ENCODE measurements at places on chromosomes 1 and 21.
A peak's percentile ranks its signal among the peaks of the same experiment; 100 is the strongest.

GRCh38 chr1:234856845-234857245, 246.9 kb upstream of the IRF2BP2 start:
- no peak for DNase-seq

DNA sequence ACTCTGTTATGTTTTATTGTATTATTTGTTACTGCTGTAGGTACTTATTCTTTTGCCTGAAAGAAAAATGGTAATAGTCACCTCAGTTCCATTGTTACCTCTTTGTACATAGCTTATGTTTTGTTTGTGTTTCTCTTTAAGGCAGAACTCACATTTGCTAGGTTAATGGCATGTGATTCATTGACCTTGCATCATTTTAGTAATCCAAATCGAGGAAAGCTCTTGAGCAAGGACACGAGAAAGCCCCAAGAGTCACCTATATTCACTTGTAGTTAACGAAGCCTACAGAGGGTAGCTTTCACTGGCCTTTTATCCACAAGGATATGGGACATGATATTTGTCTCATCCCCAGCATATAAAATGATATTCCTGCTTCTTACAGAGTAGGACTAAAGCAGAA, 1765.2 kb downstream of the NCAM2 start:
- DNase-seq = no peak

DNA sequence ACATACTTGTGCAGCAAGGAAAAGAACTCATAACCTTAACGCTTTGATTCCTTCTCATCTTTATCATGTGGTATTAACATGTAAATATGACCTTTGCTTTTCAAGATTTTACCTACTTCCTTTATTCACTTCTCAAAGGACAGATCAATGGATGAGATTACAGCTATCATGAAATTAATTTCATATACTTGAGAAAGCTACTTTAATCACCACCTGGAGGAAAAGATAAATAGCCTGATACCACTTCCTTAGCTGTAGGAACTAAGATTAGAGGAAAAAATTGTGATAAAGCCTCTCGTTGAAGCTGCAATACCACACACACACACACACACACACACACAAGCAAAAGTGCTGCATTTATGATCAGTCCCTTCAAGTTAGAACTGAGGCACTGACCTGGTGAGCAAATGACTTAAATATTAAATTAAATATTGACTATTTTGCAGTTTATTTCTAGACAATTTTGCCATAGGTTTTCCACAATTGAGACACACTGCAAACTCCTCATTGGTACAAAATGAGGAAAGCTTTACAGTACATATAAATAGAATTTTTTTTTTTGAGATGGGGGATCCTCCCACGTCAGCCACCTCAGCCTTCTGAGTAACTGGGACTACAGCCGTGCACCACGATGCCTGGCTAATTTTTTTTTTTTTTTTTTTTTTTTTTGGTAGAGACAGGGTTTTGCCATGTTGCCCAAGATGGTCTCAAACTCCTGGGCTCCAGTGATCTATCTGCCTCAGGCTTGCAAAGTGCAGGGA, 27.2 kb upstream of the DMRTB1 start:
- no peak for DNase-seq

DNA sequence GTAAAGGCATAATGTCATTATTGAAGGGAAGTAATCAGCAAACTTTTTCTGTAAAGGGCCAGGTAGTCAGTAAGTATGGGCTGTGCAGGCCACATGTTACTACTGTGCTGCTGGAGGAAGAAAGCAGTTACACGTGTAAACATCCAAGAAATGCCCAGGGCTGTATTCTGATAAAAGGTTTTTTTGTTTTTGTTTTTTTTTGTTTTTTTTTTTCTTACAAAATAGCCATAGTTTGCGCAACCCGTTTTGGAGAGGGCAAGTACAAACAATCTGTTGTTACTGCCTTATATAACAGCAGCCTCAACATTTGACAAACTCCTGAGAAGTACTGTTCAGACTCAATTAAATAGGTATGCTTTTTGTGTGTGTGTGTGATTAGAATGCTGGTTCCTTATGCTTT, 26.7 kb upstream of the MTMR11 start:
- no peak for DNase-seq

DNA sequence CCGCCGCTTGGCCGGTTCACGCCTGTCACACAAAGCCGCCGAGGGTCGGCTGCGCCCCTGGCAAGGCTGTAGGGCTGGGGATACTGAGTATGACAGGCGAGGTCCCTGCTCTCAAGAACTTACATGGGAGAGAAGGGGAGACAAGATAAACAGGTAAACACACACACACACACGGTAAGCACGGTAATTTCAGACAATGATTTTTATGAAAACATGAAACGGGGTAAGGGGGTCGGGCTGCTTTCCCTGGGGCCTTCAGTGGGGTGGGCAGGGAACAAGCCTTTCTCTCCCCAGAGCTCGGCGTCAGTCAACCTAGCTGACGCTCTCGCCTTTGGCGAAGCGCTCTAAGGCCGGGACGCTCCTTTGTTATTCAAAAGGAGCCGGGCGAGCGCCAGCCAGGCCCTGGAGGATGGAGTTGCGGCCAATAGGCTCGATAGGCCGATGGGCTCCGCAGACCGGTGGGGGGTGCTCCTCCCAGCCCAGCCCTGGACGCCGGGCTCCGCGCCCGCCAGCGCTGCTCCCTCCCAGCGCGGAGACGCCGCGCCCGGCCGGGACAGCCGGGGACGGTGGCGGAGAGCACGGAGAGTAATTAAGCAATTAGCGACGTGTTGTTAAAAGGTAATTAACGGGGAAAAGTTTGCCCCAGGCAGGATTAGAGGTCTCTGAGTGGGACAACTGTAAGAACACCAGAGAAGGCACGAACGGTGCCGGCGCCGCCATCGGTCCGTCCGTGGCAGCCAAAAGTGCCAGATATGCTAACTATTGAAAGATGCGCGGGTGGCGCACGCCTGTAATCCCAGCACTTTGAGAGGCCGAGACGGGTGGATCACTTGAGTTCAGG, 950 bp upstream of the INKA2 start:
- DNase-seq = no peak

DNA sequence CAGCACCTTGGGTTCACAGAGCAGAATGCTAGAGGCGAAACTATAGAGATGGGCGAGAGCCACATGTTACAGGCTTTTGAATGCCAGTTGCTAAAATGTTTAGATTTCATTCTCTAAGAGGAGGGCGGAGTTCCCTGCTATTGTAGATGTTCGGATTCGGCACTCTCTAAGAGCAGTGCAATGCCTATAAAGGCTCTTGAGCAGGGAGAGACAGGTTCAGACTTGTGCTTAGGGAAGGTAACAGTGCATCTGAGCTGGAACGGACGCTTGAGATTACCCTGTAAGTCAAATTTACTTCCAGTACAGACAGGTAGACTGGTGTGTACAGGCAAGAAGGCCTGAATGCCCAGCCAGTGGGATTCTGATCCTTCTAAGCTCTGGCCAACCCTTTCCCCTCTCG, 15.3 kb downstream of the LURAP1 start:
- no peak for DNase-seq

DNA sequence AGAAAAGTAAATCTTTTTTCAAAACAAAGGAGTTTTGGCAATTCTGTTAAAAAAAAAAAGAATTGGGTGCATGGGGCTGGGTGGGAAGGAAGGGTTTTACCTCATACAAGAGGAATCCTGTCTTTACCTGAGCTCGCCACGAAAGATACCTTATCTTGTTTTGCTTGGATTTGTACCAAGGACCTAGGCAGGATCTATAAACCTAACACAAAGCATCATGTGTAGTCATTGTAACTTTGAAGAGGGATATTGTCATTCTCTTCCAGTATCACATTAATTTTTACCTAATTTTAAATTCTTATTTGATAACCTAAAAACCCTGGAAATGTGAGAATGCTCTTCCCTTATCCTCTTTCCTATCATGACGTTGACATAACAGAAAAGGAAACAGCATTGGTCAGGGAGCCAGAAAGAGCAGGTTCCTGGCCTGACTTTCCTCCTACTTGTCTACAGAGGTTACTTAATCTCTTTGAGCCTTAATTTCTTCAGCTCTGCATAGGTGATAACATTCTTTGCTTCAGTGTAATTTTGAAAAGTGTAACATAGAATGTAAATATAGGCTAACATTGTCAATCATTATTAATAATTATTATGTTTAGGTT, 4.0 kb upstream of the LAMC1 start:
- DNase-seq = no peak

GRCh38 chr1:178684111-178684510, 40.9 kb upstream of the RALGPS2 start:
- DNase-seq = no peak

DNA sequence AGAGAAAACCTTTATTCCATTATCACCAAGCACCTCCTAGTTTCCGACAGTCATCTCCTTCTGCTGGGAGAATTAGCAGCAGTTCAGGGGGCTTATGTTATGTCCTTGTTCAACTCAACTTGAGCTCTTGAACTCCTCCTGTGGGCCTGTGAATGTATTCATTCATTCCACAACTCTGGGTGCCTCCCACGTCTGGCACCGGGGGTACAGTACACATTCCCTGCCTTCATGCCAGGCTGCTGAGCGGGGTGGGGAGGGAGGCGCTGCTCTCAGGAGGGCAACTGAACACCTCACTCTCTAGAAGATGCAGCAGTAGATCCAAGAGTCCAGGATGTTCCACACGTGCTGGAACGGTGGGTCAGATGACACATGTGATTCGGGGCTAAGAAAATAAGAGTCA, 4.3 kb upstream of the MX2 start:
- DNase-seq = no peak

DNA sequence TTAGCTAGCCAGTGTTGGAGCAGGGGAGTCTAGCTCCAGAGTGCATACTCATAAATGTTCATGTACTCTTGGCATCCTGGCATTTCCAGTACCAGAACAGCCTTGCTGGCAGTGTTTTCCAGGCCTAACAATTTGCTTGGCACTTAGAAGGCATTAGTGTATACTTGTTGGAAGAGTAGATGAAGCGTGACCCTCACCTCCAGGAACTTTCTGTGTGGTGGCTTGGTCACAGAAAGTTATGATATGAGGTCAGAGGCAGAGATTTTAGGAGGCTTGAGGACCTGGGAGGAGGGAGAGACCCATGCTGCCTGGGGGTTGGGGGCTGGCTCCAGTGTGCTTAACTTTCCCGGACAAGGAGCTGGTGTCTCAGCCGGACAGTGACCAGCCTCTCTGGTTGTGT, 52.7 kb upstream of the GCLM start:
- no peak for DNase-seq

GRCh38 chr1:44721485-44722361, 9.2 kb downstream of the RNU5D-1 start:
- DNase-seq = peak; percentile 73

GRCh38 chr1:211155040-211155439, 21.1 kb upstream of the KCNH1 start:
- no peak for DNase-seq

DNA sequence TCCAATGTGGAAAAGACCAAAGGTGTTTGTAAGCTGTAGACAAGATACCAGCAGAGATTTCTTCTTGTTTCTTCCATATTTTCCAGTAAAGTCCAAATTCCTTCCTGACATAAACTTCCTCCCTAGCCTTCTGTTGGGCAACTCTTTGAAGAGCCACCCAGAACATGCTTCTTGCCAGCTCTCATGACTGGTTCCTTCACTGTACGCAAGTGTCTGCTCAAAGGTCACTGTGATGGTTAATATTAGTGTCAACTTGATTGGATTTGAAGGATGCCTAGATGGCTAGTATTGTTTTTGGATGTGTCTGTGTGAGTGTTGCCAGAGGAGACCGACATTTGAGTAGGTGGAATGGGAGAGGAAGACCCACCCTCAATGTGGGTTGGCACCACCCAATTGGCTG, 416.6 kb upstream of the RUNX1 start:
- DNase-seq = no peak

GRCh38 chr1:55558515-55558914, 343.4 kb upstream of the USP24 start:
- DNase-seq = no peak

DNA sequence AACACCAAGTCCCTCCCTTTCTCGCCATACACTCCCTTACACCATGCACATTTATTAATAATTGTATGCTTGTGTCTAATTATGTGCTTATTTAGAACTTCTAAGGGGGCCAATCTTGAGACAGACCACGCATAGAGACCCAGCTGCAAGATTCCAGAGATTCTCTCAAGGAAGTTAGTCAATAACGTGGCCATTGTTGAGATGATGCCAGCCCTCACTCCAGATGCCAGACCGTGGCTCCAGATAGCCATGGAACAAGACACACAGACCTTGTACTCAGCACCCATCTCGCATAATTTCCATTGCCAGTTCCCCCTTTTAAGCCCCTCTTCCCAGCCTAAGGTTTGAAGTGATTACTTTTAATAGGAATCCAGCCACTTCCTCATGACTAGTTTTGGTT, 62.4 kb downstream of the DIRAS3 start:
- DNase-seq = no peak

GRCh38 chr1:172343240-172344160, 77.0 kb upstream of the C1orf105 start:
- no peak for DNase-seq

GRCh38 chr1:5811419-5811818, 180.8 kb downstream of the NPHP4 start:
- no peak for DNase-seq

DNA sequence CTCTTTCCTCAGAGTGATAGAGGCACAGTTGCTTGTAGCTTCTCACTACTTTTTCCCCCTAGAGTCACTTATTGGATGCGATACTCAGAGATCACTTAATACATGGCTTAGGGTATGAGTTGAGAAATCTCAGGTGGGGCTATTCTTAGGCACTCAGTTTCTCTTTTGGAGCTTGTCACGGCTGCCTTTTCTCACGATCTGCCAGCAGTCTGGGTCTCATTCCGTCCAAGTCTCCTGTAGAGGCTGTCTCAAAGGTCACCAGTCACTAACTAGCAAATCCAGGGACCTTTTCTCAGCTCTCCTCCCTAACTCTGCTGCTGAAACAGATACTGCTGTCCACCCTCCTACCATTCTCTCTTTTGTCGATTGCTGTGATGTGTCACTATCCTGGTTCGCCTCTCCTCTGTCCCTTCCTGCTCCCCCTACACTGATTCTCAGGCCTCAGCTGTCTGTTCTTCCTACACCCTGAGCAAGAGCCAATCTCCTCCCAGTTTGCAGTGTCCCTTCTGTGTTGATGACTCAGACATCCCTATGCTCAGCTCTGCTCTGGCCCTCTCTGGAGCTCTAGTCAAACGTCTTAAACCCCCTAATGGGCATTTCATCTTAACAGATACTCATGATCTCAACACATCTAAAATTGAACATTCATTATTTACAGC, 12.4 kb downstream of the ATP1A2 start:
- no peak for DNase-seq

DNA sequence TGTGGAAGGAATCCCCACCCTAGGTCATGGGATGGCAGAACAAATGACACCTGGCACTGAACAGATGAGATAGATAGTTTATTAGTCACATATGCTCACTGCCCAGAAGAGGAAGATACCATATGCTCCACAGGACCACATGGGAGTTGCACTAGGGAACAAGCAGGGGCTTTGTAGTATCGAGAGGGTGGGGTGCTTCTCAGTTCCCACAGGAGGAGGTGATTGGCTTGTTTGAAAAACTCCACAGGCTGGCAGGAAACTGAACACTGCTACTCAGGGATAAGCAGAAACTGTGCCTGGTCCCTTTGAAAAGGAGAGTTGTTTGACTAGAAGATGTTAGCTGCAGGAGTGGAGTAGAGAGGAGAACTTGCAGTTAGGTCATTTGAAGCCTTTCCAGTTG, 31.9 kb upstream of the RXRG start:
- no peak for DNase-seq

- DNase-seq = no peak
Observed at GRCh38 chr1:157270705-157271274, 132.6 kb upstream of the ETV3 start.

- no peak for DNase-seq
Observed at GRCh38 chr21:37645848-37646247, 270.4 kb downstream of the KCNJ6 start.

All from stimulated activated CD8-positive, alpha-beta memory T cell treated with anti-CD3 and anti-CD28 coated beads, Interleukin-2, amount 100 ng/mL, for 48 hours (primary cell).